ENCODE measurements at places on chromosomes 5 and 9.

DNA sequence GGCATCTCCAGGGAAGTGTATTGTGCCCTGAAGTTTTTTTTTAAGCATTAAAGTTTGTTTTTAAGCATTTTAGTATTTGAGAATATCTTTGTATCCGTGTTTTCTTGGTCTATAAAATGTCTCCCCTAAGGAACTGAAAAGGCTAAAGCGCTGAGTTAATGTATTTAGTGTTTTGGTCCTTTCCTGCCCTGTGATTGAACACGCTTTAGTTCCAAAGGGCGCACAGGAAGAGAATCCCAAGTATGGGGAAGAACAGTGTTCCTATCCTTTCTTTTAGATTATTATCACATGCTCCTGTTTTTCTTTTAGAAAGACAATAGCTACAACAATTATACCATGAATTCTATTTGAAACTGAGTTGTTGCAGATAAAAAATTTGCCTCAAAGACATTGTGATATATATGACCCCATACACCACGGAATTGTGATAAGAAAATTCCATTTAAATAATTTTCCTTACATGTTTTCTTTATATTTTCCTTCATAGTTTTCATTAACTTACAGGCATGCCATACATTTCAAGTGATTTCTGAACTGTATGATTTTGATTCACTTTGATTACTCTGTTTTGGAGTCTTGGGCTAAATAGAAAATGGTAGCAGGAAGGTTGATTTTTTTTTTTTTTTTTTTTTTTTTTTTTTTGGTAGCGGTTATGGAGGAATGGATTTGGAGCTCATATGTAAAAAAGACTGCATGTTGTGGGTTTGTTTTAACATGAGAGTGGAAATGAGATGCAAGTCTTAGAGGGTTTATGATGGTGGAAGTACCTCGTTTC is 3.1 kb downstream of the HSPA4 start:
- DNase-seq = no peak

- no peak for DNase-seq
Measured at GRCh38 chr9:102178811-102179210, 440.4 kb upstream of the GRIN3A start.

- DNase-seq = no peak
Measured at GRCh38 chr5:79694652-79695051, 5.0 kb downstream of the CMYA5 start.

DNA sequence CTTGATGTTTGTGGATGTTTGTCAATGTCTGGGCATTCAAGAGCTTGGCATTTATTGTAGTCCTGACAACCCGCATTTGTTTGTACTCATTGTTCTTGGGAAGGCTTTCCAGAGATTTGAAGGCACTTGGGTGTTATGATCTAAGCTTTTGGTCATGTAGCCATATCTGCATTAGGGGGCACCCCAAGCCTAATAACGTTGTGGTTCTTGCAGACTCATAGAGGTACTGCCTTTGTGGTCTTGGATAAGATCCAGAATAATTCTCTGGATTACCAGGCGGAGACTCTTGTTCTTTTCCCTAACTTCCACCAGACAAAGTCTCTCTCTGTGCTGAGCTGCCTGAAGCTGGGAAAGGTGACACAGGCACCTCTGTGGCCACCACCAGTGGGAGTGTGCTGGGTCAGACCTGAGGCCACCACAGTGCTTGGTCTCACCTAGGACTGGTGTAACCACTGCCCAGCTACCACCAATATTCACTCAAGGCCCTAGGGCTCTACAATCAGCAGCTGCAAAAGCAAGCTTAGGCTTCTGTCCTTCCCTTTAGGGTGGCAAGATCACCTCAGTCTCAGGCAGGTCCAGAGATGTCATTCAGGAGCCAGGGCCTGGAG is 144.4 kb upstream of the TAS2R1 start:
- DNase-seq = no peak

GRCh38 chr5:96110300-96110699 is 148.6 kb upstream of the ELL2 start:
- DNase-seq = no peak

GRCh38 chr9:69574057-69574456 is 98.1 kb downstream of the APBA1 start:
- no peak for DNase-seq

Data from NCI-H1092 treated with DMSO at 0.1 percent for 48 hours (cell line).